ENCODE measurements at places on chromosomes 12 and 14.

DNA sequence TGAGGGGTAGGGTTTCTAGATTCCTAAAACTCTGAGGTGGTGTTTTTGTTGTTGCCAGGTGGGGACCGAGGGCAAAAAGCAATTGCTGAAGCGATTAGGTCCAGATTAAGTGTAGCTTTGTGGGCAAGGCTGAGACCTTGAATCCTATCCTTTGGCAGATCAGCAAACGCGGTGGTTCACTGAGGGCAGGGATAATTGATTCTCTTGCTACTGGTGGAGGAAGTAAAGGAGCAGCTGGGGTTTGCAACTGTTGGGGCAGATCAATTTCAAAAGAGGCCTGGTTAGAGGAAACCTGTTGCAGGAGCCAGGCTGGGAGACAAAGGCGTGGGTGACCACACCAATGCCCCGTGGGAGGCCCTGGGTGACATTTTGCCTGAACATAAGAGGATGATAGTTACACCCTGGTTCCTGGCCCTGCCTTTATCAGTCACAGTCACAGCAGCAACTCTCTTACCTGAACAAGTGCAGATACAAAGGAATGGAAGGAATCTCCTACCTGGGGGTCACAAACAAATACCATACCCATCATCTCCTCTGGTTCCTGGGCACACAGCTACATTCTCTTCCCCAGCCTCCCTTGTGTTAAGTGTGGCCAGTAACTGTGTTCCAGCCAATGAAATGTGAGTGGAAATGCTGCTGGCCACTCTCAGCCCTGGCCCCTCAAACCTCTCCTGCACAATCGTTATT lies 43.3 kb upstream of the RASSF3 start:
- DNase-seq = no peak

GRCh38 chr14:56196274-56196673 lies 78.1 kb downstream of the PELI2 start:
- no peak for DNase-seq

GRCh38 chr12:108757856-108758255 lies 26.5 kb upstream of the CORO1C start:
- DNase-seq = no peak

DNA sequence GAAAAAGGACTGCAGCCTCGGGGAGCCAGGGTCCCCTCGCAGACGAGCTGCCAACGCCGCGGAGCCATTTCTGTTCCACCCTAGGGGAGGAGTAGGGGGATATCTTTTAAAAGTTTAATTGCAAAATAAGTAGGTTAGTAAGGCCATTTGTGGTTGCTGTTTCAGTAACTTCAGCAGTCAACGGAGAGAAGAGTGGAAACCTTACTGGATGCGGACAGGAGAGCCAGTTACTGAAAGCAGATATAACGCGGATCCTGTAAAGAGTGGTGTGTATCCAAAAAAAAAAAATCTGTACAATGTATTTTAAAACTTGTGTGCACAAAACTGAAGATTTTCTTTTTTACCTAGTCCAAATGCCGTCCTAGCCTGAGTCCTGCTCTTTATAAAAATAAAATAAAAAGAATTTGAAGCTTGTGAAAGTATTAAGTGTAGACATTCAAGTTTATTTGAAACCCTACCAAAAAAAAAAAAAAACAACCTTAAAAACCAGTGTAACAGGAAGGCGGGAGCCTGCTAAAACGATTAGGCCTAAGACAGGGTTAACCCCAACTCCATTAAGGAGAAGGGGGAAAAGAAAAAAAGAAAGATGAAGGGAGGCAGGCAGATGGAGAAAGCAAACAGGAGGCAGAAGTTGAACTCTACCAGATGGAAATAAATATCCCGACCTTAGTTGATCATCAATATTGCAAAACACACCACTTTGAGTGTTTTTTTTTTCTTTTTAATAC lies 1.0 kb upstream of the BTG1 start:
- no peak for DNase-seq

DNA sequence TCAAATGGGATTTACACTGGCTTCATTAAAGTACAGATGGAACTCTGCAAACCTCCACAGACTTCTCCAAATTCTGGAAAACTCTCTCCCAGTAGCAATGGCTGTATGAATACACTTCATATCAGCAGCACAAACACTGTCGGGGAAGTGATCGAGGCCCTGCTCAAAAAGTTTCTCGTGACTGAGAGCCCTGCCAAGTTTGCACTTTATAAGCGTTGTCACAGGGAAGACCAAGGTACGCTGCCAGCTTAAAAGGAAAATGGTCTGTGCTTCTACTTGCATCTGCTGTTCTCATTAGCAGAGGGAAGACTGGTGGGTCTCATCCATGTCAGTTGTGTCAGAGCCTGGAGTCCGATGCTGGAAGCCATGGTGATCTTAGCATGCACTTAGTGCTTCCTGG lies 71.0 kb downstream of the GNS start:
- DNase-seq = no peak

- no peak for DNase-seq
These were observed 14.3 kb upstream of the ZFP36L1 start for GRCh38 chr14:68807148-68807600.

DNA sequence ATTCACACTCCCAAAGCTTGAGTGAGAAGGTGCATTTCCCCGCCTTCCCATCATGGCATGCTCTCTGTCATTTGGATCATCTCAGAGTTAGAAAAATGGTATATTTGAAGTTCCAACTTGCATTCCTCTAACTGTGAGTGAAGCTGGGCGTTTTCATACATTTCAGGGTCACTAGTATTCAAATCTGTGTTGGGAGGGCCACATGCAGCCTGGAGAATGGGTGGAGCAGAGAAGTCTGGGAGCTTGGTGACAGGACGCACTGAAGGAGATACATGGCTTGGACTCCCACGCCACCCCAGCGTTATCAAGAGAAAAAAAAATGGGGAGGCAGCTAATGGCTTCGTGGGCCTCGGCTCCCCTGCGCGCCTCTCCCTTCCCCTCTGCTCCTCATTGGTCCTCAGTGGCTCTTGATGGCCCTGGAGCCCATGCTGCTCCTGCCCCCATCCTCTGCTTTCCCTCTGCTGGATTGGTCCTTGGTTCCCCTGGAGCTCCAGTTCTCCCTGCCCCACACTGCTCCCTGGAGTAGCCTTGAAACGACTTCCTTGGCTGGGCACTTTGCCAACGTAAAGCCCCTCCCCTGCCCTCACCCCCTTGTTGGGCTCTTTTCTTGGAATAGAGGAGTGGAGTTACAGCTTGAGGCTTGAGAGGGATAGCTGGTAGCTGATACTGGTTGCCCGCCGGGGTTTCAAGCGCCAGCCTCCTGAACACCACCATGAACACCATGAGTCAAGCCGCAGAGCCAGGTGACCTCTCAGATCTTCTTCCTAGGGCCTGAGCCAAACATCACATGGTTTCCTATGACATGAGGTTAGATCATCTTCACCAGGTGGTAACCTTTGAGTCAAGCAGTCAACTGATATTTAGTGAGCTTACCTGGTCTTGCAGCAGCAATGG lies 139.6 kb downstream of the PRKCH start:
- DNase-seq = no peak

DNA sequence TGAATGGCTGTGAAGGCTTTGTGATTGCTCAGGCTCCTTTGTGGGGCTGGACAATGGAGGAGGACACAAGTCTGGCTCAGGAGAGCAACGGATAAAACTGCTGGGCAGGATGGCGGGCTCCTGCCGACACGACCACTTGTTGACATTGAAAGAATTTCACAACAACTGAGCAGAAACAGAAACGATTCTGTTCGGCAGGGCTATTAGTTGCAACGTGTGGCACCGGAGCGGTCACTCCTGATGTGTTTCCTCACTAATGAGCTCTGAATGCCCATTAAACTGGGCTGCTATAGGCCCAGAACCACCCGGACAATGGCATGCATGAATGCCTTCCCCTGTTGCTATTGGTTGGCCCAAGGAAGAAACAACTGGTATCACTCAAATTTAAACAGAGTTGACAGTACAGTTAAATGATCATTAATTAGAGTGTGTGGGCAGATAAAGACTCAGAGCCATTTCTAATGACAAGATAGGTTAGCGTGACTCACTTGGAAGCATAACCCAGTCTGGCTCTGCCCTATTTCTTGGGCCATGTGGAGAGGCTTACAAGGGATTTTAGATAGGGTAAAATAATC lies 142.9 kb downstream of the ASCL1 start:
- no peak for DNase-seq

DNA sequence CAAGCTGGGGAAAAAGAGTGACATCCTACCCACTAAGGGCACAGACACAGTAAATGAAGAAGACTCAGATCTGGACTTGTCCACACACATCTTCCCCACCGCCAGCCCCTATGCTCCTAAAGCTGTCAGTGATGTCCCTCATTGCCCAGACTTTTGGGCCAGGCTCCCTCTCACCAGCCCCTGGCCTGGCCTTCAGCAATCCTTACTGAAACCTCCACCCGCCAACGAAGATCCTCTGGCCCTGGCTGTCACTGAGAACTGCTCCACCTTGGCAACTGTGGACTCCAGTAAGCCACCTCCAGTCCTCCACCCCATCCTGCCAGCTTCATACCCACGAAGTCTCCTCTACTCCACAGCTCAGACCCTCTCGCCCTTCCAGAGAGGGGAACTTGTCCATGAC lies 23.3 kb downstream of the FIGNL2 start:
- no peak for DNase-seq

- DNase-seq = no peak
These were observed 62.6 kb upstream of the BBS10 start for GRCh38 chr12:76410781-76411180.
